Endothelial cell (in vitro differentiated cells): ENCODE measurements at places on chromosomes 5 and 9.

- DNase-seq: no peak
These were observed 4.9 kb downstream of the AK6 start for GRCh38 chr5:69364414-69364813.

- DNase-seq: no peak
These were observed 139.4 kb upstream of the RAI14 start for GRCh38 chr5:34516686-34517085.

- no peak for DNase-seq
These were observed 15.6 kb downstream of the SLC1A3 start for GRCh38 chr5:36621985-36622384.

GRCh38 chr9:78725503-78725902 is 428.6 kb downstream of the PSAT1 start:
- DNase-seq: no peak

DNA sequence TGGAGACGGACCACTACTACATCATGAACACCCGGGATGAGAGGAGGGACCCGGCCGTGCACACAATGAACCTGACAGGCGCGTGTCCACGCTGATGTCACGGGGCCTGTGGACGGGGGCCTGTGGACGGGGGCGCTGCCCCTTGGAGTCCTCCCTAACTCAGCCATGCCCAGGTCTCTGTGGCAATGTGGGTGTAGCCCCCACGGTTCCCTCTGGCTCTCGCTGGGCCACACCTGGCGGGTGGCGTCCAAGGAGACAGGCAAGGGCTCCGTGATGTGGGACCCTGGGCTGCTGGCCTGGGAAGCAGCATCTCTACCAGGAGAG is 22.1 kb downstream of the PAEP start:
- DNase-seq: no peak

GRCh38 chr9:3215658-3216057 is 310.1 kb downstream of the RFX3 start:
- no peak for DNase-seq

- DNase-seq: no peak
These were observed 48.6 kb downstream of the ARHGEF28 start for GRCh38 chr5:73674669-73675004.

GRCh38 chr5:35799753-35800152 is 56.9 kb upstream of the IL7R start:
- no peak for DNase-seq

GRCh38 chr9:69357030-69357775 is 32.2 kb downstream of the ENTREP1 start:
- DNase-seq: no peak

DNA sequence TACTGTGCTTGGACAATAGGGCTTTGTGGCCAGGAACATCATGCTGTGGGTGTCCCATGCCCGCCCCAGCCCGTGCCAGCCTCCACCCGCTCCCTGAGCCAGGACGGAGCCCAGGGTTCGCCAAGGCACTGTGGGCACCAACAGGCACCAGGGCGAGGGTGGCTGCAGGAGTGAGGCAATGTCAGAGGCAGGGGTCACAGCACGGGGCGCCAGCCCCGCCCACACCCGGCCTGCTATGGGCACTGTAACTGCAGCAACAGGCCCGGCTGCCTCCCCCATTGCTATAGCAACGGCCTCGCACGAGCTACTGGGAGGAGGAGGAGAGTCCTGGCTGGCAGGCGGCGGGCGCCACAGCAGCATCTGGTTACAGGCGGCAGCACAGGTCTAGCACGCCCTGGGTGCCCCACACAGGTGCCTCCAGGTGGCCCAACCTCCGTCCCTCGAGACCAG is 2.5 kb downstream of the ABCA2 start:
- DNase-seq: no peak

GRCh38 chr5:159746707-159747106 is 169.6 kb upstream of the ADRA1B start:
- no peak for DNase-seq

- no peak for DNase-seq
These were observed 14.0 kb downstream of the PPWD1 start for GRCh38 chr5:65577141-65577540.

- DNase-seq: no peak
These were observed 5.2 kb upstream of the TLE1 start for GRCh38 chr9:81694541-81694940.

- DNase-seq: no peak
These were observed 371.2 kb downstream of the NFIB start for GRCh38 chr9:13942695-13943094.

GRCh38 chr5:169531631-169532030 is 51.9 kb upstream of the SPDL1 start:
- no peak for DNase-seq

- peak; percentile 25 for DNase-seq
These were observed 722 bp downstream of the SLC22A4 start for GRCh38 chr5:132294728-132295504.

- no peak for DNase-seq
These were observed 111.9 kb downstream of the ROR2 start for GRCh38 chr9:91837981-91838731.

DNA sequence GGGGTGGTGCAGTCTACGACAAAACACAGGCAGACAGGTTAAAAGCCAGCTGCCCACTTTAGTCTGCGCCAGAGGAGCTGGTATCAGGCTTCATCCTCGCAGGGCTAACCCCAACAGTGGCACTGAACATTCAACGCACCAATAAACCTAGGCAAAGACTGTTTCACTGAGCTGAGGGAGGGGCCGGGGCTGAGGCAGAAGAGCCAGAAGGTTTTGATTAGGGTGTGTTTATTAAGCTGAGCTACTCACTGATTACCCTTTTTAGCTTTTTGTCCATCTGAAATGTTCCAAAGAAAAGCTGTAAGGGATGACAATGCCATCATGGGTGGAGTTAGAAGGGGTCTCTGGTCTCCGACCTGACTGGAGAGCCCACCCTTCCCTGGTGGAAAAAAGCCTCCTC is 1.4 kb downstream of the ZMYND19 start:
- no peak for DNase-seq

DNA sequence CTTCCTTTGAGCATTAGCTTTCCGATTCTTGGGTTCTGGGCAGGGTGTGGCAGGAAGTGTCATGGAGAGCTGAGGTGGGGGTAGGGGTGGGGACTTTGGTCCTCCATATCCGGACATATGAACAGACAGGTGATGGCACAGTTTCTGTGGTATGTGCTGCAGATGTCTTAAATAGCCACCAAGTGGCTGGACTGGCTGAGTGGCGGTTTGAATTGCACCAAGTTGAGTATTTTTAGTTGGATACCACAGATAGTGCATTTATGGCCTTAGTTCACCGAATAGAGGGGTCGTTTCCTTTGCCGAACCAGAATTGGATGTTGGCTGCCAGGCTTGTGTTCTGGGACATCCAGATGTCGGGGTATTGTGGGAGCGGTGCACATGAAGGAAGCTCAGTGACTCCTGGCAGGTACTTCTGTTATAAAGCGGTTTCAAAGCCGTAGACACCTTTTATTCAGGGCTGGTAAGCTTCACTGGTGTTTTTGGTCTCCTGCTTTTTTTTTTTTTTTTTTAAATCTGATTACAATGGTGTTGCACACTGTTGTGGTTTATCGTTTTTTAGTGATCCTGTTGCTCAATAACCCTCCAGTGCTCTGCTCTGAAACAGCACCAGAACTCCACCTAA is 15.1 kb upstream of the TNFAIP8 start:
- DNase-seq: no peak

GRCh38 chr9:132782037-132782436 is 96.0 kb downstream of the AK8 start:
- DNase-seq: no peak

DNA sequence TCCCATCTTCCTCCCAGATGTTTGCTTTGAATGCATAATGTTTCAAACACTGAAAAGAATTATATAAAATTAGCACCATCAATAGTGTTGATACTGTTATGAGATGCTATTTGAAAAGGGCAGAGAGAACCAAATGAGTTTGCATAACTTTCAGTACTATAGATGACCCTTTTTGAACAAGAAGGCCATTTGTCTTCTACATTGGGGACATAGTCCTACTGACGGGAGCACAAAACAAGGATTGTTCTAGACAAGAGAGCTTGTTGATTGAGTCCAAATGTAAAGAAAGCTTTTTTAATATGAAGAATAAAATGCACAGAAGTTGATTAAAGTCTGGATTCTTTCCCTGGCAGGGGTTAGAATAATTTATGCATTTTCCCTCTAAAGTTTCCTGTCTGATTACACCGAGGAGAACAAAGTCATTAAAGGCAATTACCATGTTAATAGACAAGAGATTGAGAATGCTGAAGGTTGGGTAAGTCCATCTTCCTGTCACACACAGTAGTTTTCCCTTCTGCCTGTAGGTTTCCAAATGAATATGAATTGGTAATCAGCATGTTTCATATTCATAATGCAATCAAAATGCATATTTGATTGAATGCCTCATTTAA is 32.8 kb upstream of the ADCY2 start:
- no peak for DNase-seq

GRCh38 chr9:121266356-121266755 is 1.6 kb upstream of the GSN start:
- no peak for DNase-seq

DNA sequence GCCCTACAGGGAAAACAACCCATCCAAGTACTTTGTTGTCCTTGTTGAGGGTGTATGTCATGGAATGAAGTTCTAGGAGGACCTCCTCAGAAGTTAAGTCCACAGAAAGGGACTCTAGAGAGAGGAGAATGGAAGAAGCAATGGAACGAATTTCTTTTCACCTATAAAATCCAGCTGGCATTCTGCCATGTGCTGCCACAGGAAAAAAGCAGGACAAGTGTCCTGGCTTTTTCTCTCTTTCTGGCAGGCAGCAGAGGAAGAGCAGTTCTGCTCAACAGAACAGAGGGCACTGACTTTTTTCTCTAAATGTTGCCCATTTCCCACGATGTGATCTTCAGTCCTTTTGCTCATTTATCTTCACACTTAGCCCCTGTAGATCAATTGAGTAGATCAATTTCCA is 240.8 kb downstream of the MCTP1 start:
- DNase-seq: no peak

DNA sequence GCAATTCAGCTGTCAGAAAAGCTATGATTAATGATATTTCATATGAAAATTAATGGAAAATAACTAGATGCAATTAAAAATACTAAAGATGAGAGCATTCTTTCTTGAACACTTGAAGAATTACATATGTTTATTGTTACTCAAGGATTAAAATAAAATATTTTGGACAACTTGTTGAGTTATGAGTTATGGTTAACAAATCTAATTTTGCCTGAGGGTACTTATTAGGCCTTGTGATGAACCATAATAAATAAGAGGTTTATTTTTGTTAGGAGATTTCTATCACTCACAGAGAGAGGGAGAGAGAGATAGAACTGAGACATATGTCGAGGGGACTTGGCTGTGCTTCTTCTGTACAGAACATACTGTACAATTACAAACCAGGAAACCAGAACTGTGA is 183.7 kb downstream of the ISL1 start:
- no peak for DNase-seq
